ENCODE measurements at places on chromosomes 5 and 9.

DNA sequence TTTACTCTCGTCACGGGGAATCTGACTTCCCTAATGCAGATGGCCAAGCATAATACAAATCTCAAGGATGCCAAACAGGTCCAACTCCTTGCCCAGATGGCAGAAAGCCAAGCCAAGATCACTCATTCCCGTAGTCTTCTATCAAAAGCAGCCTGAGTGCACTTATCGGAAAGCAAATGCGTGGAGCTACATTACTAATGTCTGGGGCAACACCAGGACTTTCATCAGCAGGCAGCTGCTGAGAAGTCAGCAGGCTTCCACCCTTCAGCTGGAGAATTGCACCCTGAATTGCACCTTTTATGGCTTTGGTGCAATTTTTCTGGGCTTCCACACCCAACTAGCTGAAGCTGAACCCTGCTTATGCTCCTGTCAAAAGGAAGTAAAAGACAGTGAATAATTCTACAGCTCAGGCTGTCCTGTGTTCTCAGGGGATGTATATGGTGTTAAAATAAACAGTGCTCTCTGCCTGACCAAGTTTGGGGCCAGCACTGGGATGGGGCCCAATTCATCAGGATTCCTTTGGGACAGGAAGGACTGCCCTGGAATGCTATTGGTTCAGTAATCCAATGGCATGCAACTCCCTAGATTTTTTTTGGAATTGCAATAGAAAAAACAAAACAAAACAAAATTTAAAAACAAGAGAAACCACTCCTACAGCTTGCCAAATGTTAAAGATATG is 92.6 kb downstream of the DPYSL3 start:
- DNase-seq: no peak

DNA sequence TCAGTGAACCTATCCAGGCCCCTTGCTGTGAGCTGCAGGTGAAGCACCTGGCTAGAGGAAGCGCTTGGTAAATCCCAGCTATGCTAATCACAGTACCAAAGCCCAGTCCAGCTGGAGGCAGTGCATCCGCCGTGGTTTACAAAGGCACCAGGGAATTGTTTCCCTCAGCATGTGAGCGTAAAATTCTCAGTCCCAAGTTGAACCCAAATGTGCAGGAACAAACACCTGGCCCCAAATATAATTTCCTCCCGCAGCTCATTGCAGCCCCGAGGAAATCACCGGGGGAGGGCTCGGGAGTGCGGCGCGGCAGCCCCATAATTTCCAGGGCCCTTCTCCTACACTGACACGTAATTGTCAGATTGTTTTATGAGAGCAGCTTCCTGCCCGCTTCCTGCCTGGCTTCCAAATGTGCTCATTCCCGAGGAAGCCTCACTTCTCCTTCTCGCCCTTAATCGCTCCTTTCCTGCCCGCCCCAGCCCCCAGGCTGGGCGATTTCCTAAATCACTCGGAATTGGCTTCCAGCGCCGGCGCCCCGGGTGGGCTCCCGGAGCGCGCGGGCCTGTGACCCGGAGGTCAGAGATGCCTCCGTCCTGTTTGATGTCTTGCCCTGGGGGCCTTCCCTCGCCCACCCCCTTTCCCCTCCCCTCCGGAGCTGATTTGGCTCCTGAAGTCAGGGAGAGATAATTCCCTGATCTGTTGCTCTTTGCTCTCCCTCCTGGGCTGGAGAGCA is 134.4 kb downstream of the FGF1 start:
- DNase-seq: peak; percentile 66

DNA sequence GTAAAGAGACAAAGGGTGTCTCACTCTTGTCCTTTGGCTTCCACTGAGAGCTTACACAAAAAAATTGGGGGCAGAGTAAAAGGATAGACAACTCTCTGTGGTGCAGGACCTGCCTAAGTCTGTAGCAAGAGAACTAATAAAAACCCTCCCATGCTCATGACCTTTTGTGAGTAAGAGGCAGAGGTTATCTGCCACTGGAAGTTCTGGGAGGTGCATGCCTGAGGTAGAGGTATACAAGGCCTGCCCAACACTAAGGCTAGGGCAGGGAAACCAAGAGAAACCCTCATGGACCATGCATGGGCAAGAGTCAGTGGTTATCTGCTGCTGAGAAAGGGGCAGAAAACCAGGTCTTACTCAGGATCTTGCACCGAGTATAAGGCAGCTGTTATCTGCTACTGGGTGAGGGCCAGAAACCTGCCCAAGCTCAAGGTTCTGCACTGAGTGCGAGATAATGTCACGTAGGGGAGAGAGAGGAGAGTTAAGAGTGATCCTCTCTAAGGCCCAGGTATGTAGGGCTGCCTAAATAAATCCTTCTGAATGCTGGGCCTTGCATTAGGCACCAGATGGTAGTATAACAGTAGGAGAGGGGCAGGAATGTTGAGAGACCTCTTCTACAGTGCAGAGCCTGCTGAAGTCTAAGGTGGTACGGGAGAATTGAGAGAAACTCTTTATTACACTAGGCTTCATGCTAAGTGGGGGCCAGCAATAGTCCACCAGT is 143.4 kb downstream of the MACROH2A1 start:
- DNase-seq: no peak

- no peak for DNase-seq
Observed at GRCh38 chr5:119271758-119272730, 83.8 kb upstream of the TNFAIP8 start.

GRCh38 chr9:92444841-92445240 is 20.6 kb upstream of the OMD start:
- no peak for DNase-seq

- DNase-seq: no peak
Observed at GRCh38 chr9:15158064-15158463, 149.0 kb downstream of the TTC39B start.

DNA sequence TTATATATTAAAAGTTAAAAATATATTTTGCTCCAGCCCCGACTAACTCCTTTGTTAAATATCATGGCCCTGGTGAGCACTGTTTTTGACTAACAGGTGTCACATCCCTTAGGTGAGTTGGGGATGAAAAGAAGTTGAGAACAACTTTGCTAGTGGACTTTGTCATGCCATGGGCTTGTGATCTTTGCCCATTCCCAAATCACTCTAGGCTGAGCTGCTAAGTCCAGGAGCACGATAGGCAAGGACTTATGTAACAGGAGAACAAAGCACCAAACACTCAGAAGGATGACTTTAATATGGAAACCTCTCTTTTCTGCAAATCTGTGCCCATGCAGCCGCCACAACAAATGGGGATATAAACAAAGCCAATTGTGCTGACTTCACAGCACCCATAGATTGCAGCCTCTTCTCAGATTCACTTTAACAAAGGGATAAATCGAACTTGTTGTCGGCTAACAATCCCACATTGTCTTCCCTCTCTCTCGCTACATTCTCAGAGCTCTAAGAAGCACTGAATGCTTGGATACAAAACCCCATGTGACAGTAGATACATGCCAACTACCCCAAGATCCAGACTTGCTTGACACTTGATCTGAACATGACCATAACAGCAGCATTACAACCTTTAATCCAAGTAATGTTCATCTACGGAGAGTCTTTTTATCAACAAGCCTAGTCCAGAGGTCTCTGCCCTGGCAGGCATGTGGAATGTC is 86.8 kb upstream of the CD180 start:
- DNase-seq: no peak

DNA sequence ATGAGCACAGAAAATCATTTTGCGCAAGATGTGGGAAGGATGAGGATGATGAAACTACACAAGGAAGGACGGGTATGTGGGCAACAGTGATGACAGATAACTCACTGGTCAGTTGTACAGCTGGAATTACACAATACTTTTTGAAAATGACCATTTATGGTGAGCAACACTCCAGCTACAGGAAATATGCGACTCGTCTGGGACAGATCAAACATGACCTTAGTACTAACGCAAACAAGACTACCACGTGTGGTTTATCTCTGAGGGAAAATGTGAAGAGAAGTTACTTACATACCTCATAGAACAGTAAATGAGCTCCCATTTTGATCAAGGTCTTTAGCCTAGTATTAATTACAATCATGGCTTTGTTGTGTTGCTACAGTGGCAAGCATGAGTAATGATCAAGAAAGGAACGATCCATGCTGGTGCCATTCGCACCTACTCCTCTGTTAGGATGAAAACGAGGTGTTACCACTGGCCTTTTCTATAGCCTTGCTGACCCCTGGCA is 456.9 kb downstream of the BNC2 start:
- no peak for DNase-seq

GRCh38 chr9:81303658-81304057 is 385.7 kb downstream of the TLE1 start:
- DNase-seq: no peak

DNA sequence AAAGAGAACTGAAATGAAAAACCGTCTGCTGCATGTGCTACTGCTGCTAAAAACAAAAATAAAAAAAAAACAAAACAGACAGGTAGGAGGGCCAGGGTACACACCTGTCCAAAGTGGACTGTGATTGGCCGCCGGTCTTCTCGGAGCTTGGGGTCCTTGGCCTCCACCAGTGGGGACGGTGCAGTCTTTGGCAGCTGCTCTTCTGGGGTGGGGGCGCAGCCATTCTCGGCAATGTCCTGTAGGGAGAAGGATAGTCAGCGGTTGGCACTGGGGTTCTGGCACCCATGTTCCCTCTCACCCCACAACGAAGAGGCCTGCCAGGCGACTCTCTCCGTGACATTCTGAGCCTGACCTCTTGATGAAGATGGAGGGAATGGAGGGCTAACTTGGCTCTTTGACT is 84.3 kb downstream of the CRB2 start:
- DNase-seq: no peak

GRCh38 chr9:19108038-19108437 is 5.3 kb upstream of the HAUS6 start:
- no peak for DNase-seq

Data from SK-N-SH (cell line).